ENCODE measurements at places on chromosomes 11 and 22.

DNA sequence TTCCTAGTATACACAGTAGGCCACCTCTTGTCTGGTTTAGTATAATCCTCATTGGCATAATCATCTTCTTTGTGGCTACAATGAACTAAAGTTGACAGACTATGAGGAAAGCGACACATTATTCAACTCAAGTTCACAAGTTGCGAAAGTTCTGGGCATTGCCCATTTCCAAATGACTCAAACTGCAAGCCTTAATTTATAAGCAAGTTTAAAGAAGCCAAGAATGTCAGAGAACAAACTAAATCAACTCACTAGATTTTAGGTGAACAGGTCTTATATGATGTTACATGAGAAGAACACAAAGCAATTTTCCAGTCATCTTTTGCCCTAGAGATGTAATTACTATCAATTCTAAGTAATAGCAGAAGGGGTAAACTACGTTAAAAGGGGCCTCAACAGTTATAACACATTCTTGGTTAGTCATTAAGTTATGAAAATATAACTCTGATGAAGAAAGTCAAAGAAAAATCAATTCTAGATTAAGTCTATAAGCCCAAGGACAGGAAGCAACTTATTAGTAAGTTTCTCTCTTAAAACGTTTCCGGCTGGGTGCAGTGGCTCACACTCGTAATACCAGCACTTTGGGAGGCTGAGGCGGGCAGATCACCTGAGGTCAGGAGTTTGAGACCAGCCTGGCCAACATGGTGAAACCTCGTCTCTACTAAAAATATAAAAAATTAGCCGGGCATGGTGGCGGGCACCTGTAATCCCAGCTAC is 21.5 kb downstream of the PICALM start:
- no peak for DNase-seq

- DNase-seq: no peak
Measured at GRCh38 chr11:64239662-64240434, 1.0 kb upstream of the FKBP2 start.

DNA sequence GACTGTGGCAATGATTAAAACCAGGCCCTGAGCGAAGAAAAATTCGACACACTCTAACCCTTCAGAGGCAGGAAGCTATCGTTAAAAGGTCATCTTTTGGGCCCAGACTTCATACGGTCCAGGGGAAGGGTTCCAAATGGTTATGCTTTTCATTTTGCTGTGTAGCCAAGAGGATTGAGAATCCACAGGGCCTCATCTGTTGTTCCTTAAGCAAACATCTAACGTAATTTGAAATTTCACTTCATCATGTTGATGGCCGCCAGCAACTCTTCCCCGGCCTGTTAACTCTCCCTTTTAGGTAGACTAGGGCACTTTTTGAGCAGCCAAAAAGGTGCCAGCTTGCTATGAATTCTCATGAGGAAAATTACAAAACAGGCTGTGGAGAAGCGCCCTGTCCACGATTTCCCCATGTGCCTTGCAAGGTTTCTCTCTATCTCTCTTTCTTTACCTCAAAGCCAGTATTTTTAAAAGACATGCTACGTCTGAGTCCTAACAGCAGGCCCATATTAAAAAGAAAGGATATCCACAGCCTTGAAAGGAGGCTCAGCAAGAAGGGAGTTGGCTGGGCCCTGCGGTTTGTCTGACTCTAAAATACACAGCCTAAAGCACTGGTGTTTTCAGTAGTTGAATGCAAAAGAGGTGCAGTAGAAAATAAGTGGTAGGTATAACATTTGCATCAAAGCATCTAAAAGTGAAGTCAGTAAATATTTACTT is 356.3 kb upstream of the NARS2 start:
- no peak for DNase-seq

DNA sequence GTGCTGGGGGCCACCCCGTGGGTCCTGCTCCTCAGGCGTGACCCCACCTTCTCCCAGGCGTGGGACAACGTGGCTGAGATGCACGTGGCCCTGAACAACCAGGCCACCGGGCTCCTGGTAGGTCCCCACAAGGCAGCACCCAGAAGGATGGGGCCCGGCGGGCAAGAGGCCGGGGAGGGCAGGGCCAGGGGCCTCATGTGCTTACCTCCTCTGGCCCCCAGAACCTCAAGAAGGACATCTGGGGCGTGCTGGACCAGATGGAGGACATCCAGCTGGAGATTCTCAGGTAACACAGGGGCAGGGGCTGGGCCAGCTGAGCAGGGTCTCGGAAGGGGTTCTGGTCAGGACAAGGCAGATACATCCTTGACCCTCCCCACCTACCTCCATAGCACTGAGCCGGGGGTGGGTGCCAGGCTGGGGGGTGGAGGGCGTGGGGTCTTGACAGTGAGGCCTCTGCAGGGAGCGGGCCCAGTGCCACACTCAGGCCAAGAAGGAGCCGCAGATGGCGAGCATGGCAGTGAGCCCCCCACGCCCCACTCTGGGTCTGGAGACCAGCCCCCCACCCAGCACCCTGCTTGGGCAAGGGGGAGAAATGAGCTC is 186.3 kb downstream of the IGLL1 start:
- no peak for DNase-seq

- no peak for DNase-seq
Measured at GRCh38 chr11:3853899-3854659, 1.4 kb upstream of the STIM1 start.

DNA sequence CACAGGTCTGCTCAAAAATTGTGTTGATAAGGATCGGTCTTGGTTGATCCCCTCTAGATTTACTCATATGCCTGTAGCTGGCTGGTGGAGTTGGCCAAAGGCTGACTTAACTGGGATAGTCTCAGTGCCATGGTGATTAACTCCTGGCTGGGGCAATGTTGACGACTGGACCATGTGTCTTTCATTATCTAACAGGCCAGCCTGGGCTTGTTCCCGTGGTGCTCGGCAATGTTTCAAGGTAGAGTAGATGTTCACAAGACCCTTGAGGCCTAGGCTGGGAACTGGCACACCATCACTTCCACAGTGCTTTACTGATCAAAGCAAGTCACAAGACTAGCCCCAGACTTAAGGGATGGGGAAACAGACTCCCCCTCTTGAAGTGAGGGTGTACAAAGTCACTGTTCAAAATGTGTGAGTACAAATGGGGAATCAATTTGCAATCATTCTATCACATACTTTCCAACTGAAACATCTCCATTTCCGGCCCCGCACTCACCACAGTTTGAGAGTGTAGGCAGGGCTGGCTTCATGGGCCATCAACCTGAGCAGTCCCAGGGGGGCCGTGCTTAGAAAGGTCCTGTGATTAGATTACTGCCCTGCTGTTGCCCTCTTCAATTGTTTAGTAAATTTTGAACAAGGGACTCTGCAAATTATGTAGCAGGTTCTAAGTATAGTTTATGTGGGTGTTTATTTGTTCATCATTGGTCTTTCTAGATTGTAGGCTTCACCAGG is 240.8 kb downstream of the NELL1 start:
- DNase-seq: no peak

GRCh38 chr22:39434243-39434653 is 22.6 kb upstream of the MGAT3 start:
- no peak for DNase-seq

Measured in stimulated activated CD8-positive, alpha-beta memory T cell treated with anti-CD3 and anti-CD28 coated beads, Interleukin-4, amount 100 ng/mL, for 4 hours (primary cell).